ACHN (cell line): ENCODE measurements at places on chromosomes 2 and 18.

- DNase-seq: no peak
Observed at GRCh38 chr2:12606472-12607000, 110.2 kb upstream of the TRIB2 start.

DNA sequence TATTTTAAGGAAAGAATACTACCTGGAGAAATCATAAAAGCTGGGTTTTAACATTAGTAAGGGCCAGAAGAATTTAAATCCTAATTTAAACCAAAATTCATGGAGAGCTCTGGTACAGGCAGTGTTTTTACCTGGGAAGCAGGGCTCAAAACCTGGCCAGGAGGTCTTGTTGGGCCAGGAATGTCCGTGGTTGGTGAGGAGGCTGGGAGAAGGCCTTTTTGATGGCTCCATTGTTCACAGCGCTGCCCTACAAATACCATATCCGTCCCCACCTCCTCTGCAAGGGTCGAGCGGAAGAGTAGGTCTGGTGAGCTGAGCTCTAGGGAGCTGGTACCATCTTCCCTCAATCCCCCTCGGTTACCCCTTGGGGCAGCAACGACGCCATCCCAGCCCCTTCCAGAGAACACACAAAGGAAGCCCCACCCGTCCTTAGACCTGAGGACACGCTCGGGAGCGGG, 10.9 kb upstream of the HOXD1 start:
- DNase-seq: no peak

- DNase-seq: no peak
Observed at GRCh38 chr2:134774786-134775641, 56.2 kb upstream of the TMEM163 start.

- peak; percentile 82 for DNase-seq
Observed at GRCh38 chr2:62826141-62826540, 120.6 kb downstream of the EHBP1 start.

DNA sequence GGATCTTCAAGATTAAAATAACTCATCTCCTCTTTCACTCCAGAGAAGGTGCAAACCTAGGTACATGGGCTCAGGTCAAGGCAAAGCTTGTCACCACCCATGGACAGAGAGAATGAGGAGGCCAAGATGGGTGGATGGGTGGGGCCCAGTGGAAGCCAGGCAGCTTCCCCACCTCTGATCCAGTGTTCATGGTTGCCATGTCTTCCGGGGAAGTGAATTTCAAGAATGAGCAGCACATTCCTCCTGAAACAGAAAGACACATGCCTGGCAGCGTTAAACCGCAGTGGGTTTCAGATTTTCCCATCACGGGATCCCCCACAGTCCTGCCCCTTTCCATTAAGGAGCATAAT, 301.7 kb downstream of the EIPR1 start:
- DNase-seq: no peak

GRCh38 chr2:53543083-53543482, 224.5 kb upstream of the CHAC2 start:
- DNase-seq: no peak

DNA sequence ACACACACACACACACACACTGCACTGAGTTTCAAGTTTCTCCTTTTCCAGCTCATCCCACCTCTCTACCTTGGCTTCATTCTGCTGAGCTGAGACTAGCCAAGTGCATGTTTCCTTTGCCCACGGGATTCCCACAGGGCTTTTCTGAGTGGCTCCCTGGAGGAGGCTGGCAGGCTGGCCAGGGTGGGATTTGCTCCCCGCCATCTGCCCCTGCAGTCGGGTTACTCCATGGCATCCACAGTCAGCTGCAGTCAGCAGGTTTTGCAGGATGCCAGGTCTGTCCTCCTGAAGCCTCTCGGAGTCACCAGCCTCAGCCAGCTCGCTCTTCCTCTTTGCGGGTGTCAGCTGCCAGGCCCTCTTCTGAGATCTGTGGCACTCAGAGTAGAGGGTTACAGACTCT, 783.7 kb upstream of the SOX11 start:
- no peak for DNase-seq

DNA sequence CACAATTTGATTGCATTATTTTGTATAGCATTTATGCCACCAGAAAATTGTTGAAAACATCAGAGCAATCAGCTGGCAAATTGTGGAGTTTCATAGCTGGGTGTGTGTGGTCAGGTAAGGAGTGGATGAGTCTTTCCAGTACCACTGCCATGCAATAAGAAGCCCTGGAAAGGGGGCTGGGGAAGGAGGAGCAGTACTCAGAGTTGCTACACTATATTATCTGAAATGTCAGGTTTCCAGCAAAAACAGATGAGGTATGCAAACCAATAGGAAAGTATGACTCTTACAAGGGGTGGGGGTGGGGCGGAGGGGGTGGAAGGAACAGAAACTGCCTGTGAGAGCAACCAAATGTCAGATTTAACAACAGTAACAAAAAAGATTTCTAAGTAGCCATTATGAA, 112.2 kb downstream of the SOS1 start:
- no peak for DNase-seq

GRCh38 chr2:42944779-42945415, 152.5 kb upstream of the HAAO start:
- DNase-seq: peak; percentile 24

DNA sequence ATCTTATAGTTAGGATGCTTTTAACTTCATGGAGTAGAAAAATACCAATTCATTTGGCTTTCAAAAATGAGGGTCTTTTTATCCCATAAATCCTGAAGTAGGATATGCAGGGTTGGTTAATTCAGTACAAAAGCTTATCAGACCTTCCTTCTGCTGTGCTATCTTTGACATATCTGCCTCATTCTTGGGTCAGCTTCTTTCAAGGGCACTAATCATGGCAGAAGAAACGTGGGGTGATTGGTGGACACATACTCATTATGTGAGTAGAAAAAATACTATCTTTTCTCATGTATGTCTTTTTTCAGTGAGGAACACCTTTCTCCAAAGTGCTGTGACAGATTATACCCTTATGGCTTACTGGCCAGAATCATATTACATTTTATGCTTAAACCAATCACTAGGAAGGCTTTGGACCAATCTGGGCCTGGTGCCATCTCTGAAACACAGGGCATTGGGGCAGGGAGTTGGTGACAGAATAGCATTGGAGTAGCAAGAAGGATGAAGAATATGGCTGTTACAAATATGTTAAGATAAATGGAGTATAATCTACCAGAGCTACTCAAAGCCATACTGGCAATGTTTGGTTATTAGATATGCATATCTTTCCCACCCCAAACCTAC, 10.1 kb downstream of the UGP2 start:
- no peak for DNase-seq

DNA sequence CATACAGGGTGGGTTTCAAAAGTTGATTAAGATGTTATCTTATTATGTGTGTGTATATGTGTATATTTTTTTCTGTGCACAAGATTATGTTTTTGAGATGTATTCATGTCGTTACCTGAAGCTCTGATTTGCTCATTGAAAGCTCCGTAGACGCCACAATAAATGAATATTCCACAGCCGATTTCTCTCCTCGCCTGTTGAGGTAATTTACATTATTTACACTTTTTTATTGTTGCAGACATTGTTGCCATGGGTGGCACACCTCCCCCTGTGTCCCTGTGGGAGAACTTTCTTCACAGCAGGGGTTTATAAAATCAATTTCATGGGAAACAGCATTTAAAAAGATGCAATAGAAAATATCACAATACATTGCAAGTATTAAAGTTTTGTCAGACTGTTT, 100.6 kb downstream of the GLI2 start:
- no peak for DNase-seq

DNA sequence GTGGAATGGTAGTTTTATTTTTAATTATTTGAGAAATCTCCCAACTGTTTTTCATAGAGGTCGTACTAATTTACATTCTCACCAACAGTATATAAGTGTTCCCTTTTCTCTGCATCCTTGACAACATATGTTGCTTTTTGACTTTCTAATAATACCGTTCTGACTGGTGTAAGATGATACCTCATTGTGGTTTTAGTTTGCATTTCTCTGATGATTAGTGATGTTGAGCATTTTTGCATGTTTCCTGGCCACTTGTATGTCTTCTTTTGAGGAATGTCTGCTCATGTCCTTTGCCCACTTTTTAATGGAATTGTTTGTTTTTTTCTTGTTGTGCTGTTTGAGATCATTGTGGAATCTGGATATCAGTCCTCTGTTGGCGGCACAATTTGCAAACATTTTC, 242.5 kb downstream of the ZNF521 start:
- no peak for DNase-seq

DNA sequence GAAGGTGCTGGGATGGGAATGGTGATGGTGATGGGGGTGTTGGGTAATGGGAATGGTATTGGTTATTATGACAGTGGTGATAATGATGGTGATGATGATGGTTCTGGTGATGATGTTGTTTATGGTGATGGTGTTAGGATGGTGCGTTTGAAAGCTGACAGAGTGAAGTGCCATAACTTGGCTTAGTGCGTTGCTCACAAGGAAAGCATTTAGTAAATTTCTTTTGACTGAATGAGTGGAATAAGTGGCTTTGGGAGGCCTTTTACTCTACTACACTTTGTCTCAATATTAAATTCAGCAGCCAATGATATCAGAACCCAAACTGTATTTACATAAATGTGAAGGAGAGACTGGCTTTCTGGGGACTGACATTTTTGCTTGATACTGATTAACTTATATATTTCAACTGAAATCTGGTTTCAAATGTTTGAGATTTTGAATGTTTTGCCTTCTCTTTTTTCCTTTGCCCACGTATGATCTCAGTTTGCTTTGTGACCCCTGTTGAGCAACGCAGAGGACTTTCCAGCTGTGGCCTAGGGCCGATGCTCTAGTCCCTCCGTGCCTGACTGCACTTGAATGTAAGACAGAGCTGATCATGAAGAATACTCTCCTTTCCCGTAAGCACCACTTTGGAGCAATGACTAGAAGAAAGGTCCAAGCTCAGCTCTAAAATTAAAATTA, 128.5 kb upstream of the SH3BP4 start:
- no peak for DNase-seq

- DNase-seq: no peak
Observed at GRCh38 chr2:190879474-190880377, 895 bp upstream of the GLS start.

DNA sequence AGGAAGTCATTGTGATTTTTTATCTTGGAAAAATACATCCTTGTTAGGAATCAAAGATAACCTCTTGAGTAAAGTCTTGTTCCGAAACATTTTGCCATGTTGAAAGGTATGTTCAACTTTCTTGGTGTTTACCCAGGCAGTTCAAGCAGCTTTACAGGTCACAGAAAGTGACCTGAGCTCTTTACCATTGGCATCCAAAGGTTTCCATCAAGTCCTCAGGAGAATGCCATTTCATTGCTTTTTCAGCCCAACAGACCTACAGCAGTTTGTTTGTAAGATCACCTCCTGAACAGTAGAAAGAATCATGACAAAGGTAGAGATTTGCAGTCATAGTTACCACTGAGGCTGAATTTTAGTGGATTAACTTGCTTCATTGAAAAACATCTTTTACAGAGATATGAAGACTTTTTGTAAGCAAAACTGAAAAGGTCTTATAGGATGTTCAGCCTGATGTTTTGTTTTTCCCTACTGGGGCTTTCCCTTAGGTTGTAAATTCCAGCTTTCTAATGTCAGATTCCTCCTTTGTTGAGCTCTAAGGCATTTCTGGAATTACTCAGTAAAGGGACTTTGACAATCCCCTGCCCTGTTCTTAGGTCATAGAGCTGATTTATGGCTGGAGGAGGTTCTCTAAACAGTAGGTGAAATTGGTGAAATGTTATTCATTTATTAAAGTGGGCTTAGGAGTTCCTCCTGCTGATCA, 236.8 kb upstream of the RBMS1 start:
- no peak for DNase-seq

DNA sequence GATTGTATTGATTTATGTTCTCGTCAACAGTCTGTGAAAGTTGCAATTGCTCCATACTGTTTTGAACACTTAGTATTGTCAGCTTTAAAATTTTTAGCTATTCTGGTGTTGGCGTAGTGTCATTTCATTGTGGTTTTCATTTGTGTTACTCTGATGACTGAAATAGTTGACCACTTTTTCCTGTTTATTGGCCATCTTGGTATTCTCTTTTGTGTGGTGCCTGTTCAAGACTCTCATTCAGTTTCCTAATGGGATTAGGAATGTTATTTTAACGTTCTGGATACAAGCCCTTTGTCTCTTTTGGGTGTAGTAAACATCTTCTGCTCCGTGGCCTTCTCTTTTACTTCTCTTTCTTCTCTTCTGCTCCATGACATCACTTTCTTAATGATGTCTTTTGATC, 82.7 kb upstream of the SMAD2 start:
- DNase-seq: no peak

- DNase-seq: no peak
Observed at GRCh38 chr2:152541712-152542111, 175.5 kb downstream of the PRPF40A start.

- DNase-seq: peak; percentile 4
Observed at GRCh38 chr2:567865-568638, 109.2 kb downstream of the TMEM18 start.

GRCh38 chr2:126475031-126475430, 180.9 kb upstream of the GYPC start:
- no peak for DNase-seq

DNA sequence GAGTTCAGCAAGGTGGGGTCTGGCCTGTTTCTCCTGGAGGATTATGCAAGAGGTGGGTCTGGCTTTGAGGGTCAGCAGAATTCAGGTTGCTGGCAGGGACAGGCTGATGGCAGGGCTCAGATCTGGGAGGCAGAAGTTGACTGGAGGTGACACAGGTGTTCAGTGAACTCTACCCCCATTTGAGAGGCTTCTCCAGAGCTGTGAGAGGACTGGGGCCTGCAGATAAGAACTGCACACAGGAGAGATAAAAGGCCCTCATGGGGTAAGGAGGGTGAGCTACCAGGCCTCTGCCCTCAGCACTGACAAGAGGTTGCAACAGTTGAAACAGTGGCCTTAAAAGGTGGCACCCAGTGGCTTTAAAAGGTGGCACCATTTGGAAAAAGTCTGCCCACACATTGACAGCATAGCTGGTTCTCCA, 13.1 kb downstream of the MOCOS start:
- DNase-seq: no peak

GRCh38 chr2:66426244-66427111, 8.4 kb upstream of the MEIS1 start:
- no peak for DNase-seq

DNA sequence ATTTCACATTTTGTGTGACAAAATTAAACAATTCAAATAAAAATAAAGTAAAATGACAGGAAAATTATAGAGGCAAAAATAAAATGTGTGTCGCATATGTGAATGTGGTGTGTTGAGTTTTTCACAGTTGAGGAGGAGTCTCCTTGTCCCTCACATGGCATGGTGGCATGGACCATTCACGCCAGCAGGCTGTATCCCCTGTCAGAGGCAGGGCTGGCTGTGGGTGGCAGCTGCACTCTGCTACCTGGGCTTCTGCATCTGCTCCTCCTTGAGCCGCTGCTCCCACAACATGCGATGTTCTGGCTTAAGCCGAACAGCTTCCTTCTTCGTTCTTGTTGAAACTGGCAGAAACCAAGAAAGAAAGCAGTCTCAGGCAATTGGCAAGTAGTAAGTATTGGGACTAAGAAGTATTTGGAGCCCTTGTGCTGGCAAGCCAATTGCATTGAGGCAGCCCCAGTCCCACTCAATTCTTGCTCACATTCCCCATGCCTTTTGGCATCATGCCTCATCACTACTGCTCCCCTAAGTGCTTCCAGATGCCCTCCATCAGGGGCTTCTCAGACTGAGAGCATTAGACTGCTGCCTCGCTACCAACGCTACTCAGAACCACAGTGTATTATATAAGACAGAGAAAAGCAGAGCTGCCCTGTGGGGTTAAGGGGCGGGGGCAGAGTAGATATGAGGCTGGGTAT, 177.9 kb upstream of the NABP1 start:
- DNase-seq: no peak

- DNase-seq: no peak
Observed at GRCh38 chr2:3505771-3506170, 13.6 kb downstream of the ADI1 start.
